Small intestine (tissue), 16 donors: ENCODE measurements at places on chromosomes 2 and 18.

DNA sequence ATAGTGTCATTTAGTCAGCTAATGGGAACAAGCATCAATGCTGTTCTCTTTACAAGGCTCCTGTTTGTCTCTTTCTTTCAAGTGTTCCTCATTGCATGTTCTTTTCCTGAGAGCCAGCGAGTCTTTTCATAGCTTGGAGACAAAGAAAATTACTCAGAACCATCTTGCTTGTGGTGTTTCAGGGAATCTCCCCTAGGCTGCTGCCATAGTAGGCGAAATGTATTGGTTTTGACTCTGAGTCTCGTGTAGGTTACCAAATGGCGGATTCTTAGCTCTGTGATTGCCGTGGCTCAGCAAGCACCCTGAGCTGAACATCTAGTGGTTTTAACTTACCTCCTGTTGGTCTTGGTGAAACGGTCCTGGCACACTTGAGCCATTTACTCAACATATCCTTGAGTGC, 68.7 kb downstream of the RHBDD1 start:
- peaks cover 6% of the 10 kb centered on the region for H3K36me3 ChIP-seq
- DNase-seq, result no peak
- no peak overlapping the region for H3K4me3 ChIP-seq
- H3K4me1 ChIP-seq, result peaks cover 3% of the 10 kb centered on the region
- H3K27me3 ChIP-seq, result no peaks in the 10 kb centered on the region

GRCh38 chr2:23410596-23410995, 25.6 kb downstream of the KLHL29 start:
- DNase-seq, result no peak
- no peaks in the 10 kb centered on the region for H3K27me3 ChIP-seq
- no peaks in the 10 kb centered on the region for H3K4me1 ChIP-seq
- H3K36me3 ChIP-seq, result peaks cover under 1% of the 10 kb centered on the region

- no peaks in the 10 kb centered on the region for H3K4me1 ChIP-seq
- H3K27ac ChIP-seq, result no peak overlapping the region
- H3K27me3 ChIP-seq, result peaks cover 9% of the 10 kb centered on the region
- H3K36me3 ChIP-seq, result no peaks in the 10 kb centered on the region
- DNase-seq, result no peak
Observed at GRCh38 chr2:120794716-120795115, 59.0 kb downstream of the GLI2 start.

- H3K27me3 ChIP-seq, result no peaks in the 10 kb centered on the region
- no peak overlapping the region for H3K4me3 ChIP-seq
- DNase-seq, result no peak
- H3K36me3 ChIP-seq, result no peaks in the 10 kb centered on the region
- no peaks in the 10 kb centered on the region for H3K4me1 ChIP-seq
Observed at GRCh38 chr2:159863526-159864160, 65.6 kb upstream of the CD302 start.

- H3K4me3 ChIP-seq, result no peak overlapping the region
- peaks cover 7% of the 10 kb centered on the region for H3K4me1 ChIP-seq
- H3K27me3 ChIP-seq, result no peaks in the 10 kb centered on the region
Observed at GRCh38 chr2:112031473-112032223, 23.4 kb upstream of the TMEM87B start.

- DNase-seq, result peak; percentile 17
- no peak overlapping the region for H3K27ac ChIP-seq
- H3K4me1 ChIP-seq, result no peaks in the 10 kb centered on the region
- H3K4me3 ChIP-seq, result no peak overlapping the region
- no peaks in the 10 kb centered on the region for H3K36me3 ChIP-seq
- no peaks in the 10 kb centered on the region for H3K27me3 ChIP-seq
Observed at GRCh38 chr2:72778410-72778809, 47.4 kb downstream of the EXOC6B start.
